HCT116 (cell line): ENCODE measurements at places on chromosomes 1 and 21.

GRCh38 chr1:70438529-70438928 lies 27.5 kb downstream of the CTH start:
- no peak for DNase-seq

DNA sequence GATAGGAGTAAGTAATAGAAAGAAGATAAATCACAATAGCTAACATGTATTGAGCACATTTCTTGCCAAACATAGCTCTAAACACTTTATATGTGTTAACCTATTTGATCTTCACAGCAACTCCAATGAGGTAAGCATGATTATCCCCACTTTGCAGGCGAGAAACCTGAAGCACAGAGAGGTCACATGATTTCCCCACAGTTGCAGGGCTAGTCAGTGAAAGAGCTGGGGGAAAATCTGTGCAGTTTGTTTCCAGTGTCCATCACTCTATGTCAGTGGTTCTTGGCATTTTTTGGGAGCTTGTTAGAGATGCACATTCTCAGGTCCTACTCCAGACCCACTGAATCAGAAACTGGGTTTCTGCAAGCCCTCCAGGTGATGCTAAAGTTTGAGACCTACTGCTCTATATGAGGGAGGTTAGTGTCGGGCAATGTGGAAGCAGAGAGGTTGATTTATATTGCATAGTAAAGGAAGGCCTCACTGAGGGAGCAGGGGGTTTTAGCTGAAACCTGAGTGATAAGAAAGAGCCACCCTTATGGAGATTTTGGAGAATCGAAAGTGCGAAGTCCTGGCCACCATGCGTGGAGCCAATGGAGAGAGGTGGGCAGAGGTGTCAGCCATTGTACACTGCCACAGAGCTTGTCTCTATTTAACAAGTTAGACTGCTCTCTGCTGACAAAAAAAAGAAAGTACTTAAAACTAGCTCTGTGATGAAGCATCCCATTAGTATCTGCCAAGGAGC lies 20.9 kb downstream of the MCOLN3 start:
- DNase-seq = no peak

GRCh38 chr1:221396526-221396925 lies 345.4 kb downstream of the DUSP10 start:
- DNase-seq = no peak

- DNase-seq = no peak
Measured at GRCh38 chr1:234093741-234094140, 189.3 kb downstream of the SLC35F3 start.

DNA sequence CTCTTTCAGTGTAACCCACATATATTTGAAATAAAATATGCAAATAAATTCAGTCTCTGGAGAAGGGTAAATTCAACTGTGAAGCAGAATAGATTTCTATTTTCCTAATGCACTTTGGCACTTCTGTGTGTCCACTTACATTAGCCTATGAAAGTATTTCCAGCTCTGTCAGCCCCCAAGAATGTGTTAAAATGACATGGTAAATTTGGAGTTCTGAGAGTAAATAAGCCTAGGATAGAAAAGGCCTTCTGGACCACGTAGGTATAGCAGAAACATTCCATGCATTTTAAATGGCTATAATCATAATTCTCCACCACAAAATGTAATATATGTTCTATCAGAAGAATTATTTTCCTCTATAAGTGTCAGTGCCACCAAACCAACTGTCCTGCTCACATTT lies 276.2 kb downstream of the NEGR1 start:
- DNase-seq = no peak

DNA sequence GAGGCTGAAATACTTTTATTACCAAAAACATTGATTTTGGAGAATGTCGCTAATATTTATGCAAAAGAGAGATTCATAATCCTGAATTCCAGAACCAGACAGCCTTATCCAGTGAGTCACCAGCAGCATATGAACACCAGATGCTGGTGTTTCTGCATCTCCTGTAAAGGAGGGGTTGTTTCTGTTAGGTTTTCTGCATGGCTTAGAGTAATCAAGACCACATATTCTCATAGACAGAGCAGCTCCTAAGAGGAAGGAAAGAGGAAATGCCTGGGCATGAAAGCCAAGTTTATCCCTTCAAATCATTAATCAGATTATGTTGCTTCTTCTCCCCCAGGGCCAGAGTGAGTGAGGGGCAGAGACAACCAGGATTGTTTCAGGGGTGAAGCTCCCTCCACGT lies 86.2 kb downstream of the NGF start:
- DNase-seq = no peak
